ENCODE measurements at places on chromosomes 11 and 22. TPM values are rescaled to one million over a fixed set of nuclear protein-coding genes. Genes with fewer than 3 reads are reported as not detected.

CSNK2A3 gene
- total RNA-seq: 2.3 TPM

TSPAN18 gene
- 0.64 TPM for total RNA-seq

SHISAL1 gene
- total RNA-seq: 3.0 TPM

TNNT3 gene
- total RNA-seq: not detected
